ENCODE measurements at places on chromosomes 12 and 14. TPM values are rescaled to one million over a fixed set of nuclear protein-coding genes. Genes with fewer than 3 reads are reported as not detected.

DNA sequence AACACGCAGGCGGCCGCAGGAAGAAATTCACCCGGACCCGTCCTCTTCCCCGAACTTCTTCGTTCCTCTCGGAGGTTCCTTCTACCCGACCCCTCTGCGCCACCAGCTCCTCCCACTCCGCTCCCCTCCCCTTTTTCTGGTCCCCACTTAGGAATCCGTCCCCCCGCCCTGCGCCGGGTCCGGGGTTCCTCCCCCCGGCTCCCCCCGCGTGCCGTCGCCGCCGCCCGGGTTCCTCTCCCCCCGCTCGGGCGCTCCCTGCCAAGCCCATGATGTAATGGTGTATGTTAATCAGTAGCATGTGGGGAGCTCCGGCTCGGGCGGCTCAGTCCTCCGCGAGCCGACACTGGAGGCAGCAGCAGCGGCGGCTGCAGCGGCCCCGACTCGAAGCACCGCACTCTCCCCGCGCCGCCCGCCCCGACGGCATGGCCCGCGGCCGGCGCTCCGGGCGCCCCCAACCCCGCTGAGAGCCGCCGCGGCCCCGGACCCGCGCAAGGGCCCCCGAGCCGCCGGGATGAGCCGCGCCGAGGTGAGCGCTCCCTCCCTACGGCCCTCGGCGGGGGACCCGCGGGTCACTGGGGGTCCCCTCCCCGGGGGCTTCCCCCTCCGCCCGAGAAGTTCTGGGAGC lies 1.0 kb upstream of the SAMD4A start:
- DNase-seq: peak; percentile 95

- DNase-seq: no peak
Observed at GRCh38 chr12:132137483-132138125, 6.5 kb downstream of the DDX51 start.

SLC15A4 gene
- total RNA-seq: 15.6 TPM

GRCh38 chr14:53306911-53307310 lies 153.8 kb upstream of the DDHD1 start:
- DNase-seq: no peak

DNA sequence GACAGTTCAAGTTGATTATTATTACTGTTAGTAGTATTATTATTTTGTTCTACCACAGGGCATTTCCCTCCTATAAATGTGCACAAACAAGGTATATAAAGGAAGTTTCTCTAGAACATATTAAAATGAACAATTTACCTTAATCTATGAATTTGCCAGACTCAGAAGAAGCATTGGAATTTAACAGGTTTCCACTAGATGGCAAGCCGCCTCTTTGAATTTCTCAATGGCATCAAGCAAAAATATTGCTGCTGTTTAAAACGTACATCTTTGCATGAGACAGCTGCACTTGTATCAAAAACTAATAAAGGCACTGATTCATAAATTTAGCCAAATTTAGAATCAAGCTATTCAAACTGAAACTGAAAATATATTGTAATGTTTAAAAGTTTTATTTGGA lies 34.6 kb upstream of the MIS18BP1 start:
- DNase-seq: no peak

CLEC2B gene
- total RNA-seq: 8.6 TPM

RNASE13 gene
- not detected for total RNA-seq

DNA sequence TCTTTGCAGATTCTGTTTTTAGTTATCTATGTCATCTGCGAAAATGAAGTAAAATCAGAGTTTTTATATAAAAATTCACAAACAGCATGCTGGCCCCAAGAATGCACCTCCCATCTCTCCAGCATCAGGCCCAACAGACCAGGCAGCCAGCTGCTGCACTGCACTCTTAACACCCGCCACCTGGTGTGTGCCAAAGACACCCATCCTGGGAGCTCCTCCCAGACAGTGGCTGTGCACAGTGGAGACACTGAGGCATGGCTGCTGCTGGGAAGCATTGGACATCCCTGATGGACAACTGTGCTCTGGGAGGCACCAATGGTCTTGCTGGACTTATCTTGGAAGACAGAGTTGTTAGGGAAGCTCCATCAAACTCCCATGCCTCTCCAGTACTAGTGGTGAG lies 817.2 kb downstream of the TMEM121 start:
- DNase-seq: no peak

GRCh38 chr14:49861699-49862088 lies 9.1 kb upstream of the NEMF start:
- peak; percentile 72 for DNase-seq

GRCh38 chr12:123250471-123251383 lies 17.5 kb downstream of the MTRFR start:
- no peak for DNase-seq

- peak; percentile 89 for DNase-seq
Observed at GRCh38 chr14:49852301-49853157, at the start of gene NEMF. Gene NEMF (minus strand): TSS chr14:49852788. CDS start chr14:49852753, 35 bp downstream.

GRCh38 chr12:80681287-80681686 lies 26.1 kb upstream of the MYF6 start:
- DNase-seq: no peak

GRCh38 chr12:1488908-1489381 lies 105.4 kb downstream of the FBXL14 start:
- DNase-seq: no peak

DNA sequence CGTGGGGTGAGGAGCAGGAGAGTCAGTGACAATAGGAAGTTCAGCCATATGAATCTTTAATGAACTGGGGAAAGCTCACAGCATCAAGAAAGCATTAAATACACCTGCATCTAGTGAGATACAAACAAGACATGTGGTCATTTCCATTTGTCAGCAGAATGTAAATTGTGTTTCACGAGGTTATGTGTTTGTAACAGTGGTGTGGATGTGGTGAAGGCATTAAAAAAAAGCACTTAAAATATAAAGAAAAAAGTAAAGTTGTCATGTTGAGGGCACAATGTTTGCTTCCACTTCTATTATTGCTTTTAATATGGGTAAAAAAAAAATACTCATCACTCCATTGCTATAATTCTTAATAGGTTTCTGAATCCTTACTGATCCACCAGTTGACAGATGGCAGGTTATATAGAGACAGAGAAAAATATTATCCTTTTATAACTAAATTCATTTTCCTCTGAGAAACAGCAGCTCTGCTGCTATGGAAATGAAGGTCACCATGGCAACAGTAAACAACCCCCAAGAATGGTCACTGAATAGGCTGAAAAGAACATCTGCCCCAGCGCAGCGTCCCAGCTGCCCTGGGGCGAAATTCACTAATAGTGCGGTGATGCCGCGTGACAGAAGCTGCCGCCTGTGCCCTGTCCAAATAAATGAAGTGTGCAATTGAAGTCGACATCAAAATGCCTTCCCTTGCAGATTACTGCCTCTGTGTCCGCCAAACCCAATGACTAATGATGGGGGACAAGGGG lies 226.1 kb downstream of the FOXN3 start:
- DNase-seq: no peak

SLCO1C1 gene
- total RNA-seq: 2.0 TPM

RFC5 gene
- 7.7 TPM for total RNA-seq

DNA sequence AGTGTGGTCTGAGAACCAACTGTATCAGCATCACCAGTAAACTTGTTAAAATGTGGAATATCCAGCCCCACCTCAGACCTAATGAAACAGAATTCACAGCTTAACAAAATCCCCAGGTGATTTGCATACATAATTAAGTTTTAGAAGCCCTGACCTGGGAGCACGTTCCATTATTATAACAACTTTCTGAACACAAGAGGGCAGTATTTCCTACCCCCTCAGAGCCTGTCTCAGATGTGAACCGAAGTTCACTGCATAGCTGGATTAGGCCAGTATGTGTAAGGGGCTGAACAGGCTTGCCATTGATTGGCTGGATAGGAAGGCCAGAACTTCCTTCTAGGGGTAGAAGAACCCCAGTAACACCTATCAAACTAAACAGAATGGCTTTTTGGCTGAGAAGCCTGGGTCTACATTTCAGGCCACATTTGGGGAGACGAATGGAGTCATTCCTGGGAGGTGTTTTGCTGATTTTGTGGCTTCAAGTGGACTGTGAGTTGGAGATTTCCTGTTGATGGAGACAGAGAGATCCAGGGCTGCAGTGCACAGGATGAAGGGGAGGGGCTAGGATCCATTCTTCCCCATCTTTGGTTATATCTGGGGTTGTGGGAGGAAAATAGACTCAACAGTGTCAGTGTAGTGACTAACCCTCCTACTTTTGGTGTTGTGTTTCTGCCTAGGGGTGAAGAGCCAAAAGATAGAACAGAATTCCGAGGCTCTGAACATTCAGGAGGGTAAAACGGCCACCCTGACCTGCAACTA lies 94.7 kb upstream of the OR4E1 start:
- DNase-seq: no peak

TAS2R9 gene
- total RNA-seq: not detected

- no peak for DNase-seq
Observed at GRCh38 chr14:51516706-51517395, 134.9 kb upstream of the FRMD6 start.

- DNase-seq: peak; percentile 23
Observed at GRCh38 chr14:62691647-62692489, 353.4 kb downstream of the KCNH5 start.

DNA sequence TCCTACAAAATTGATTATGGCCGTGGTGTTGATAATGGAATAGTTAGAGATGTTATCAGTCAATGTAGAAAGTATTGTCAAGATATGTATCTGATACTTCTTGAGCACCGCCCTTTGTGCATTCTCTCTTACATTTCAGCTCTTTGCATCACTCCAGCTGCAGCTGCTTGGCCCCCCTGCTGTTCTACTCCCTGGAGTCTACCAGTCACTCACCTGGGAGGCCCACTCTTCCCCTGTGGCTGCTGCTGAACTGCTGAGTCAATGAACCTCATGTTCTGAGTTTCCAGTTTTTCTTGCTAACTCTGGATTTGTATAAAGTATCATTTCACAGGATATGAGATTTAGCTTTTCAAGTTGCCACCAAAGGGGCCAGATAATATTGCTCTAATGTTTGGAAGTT lies 312.8 kb upstream of the SLC16A7 start:
- no peak for DNase-seq

GRCh38 chr12:75712223-75712622 lies 200.8 kb upstream of the KRR1 start:
- no peak for DNase-seq

DNA sequence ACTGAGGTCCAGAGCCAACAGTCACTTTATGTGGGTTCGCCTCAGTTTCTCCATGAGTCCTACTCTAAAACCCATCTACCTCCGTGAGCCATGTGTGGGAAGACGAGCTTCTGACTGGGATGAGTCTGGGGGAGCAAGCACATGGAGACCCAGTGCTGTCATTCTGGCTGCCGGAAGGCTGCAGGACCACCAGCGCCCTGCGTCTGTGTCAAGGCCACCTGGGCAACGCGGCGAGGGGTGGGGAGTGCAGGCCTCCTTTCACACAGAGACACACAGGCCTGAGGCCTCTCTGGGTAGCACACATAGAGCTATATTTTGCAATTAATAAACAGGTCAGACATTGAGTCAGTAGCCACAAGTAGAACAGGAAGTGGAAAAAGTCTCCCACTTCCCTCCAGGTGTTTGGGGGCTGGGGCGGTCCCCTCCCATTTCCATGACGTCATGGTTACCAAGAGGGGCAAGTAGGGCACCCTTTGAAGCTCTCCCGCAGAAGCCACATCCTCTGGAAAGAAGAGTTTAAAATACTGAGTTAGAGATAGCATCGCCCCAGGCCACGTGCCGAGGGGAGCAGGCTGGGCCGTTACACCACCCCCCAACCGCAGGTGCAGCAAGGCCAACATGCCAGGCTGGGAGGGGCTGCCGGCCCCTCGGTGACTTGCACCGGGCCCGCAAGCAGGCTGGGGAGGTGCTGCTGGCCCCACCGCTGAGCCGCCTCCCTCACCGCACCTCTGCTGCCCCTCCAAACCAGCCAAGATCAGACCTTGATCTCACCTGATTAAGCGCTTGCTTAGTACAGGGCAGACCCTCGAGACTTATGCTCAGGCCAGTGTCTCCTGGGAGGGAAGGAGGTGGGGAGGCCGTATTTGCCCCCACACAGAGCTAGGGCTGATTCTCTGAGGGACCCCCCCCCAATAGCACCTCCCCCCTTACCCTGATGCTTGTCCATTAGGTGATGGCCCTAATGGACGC lies 32.7 kb downstream of the DAD1 start:
- peak; percentile 62 for DNase-seq

- no peak for DNase-seq
Observed at GRCh38 chr14:67940486-67941455, 121.2 kb downstream of the RAD51B start.

GRCh38 chr12:13595536-13596443 lies 385.6 kb downstream of the GRIN2B start:
- DNase-seq: no peak

All from left cardiac atrium (tissue), 4 donors.